ENCODE measurements at places on chromosomes 12 and 14. TPM values are rescaled to one million over a fixed set of nuclear protein-coding genes. Genes with fewer than 3 reads are reported as not detected.

Gene FGF23
- 0.47 TPM for total RNA-seq

Gene CCDC38
- 1.3 TPM for total RNA-seq

DNA sequence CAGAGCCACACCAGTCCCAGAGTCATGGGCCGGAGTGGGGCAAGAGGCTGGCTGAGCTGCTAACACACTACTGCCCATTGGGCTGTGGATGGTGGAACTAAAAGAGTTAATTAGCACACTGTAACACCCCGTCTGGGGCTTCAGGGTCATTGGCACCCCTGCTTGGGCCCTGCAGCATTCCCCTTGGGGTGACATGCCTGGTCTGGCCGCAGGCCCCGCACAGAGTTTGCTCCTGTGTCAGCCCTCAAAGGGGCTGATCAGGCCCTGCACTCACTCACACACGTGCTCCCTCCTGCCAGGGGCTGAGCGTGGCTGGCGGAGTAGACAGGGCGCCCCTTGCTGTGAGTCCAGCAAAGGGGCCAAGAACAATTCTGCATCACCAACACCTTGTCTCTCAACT is 1499.6 kb upstream of the TMEM132C start:
- no peak for DNase-seq

GRCh38 chr14:68133856-68134255 is 314.3 kb downstream of the RAD51B start:
- no peak for DNase-seq

- DNase-seq, result no peak
Measured at GRCh38 chr12:59708064-59708463, 112.2 kb downstream of the SLC16A7 start.

Gene PSEN1
- total RNA-seq, result 23.0 TPM

Gene EIF2S3B
- total RNA-seq, result 0.25 TPM

- no peak for DNase-seq
Measured at GRCh38 chr14:85527445-85528035, 2.4 kb upstream of the FLRT2 start.

GRCh38 chr14:71202881-71203280 is 295.6 kb downstream of the PCNX1 start:
- DNase-seq, result no peak

Gene MORN3
- total RNA-seq, result 0.08 TPM

Gene TMEM121
- total RNA-seq, result 0.37 TPM

GRCh38 chr14:88837495-88837894 is 13.0 kb downstream of the TTC8 start:
- DNase-seq, result no peak

GRCh38 chr12:75877763-75878621 is 153.6 kb downstream of the PHLDA1 start:
- DNase-seq, result no peak

GRCh38 chr14:92928258-92928629 is 5.3 kb downstream of the CHGA start:
- no peak for DNase-seq

GRCh38 chr12:130715998-130716968 is at the start of gene RIMBP2:
Gene RIMBP2, minus strand, starts transcription at chr12:130716299. Its CDS starts 237,286 bp downstream, at chr12:130479013.
- no peak for DNase-seq

DNA sequence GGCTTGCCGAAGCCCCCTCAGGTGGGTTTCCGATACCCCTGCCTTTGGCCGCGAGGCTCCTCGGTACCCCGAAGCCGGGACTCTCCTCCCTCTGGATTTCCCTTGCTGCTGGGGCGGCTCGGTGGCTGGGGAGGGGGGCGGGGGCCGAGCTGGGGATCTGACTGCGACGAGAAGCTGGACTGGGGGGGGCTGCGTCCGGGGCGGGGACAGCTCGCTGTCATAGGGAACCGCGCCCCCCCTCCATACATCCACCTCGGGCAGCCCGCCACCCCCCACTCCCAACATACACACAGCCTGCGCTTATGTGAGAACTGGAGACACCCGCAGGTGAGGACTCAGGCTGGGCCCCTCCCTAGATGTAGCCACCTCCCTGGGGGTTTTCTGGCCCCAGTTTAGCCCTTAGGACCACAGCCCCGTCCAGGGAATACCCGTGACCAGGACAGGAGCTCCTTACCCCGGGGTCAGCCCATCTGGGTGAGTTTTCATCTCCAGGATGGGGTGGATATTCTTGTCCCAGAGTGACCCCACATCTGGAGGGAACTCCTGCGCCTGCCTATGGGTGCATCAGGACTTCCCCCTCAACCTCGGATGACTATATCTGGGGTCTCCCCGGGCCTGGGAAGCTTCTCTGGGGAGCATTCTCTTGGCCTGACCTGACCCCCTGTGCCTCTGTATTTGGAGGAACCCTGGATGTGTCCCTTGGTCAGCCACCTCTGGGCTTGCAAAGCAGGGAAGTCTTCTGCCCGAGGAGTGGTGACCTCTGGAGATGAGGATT is 687 bp downstream of the ASIC1 start:
- no peak for DNase-seq

- no peak for DNase-seq
Measured at GRCh38 chr12:100249941-100250340, 16.9 kb downstream of the DEPDC4 start.

All from liver (tissue), 10 donors.